Stimulated activated CD8-positive, alpha-beta memory T cell treated with anti-CD3 and anti-CD28 coated beads, Interleukin-7, amount 100 ng/mL, for 1 hour (primary cell): ENCODE measurements at places on chromosomes 4 and X.

- no peak for DNase-seq
Observed at GRCh38 chrX:100625985-100626491, 10.6 kb downstream of the TSPAN6 start.

DNA sequence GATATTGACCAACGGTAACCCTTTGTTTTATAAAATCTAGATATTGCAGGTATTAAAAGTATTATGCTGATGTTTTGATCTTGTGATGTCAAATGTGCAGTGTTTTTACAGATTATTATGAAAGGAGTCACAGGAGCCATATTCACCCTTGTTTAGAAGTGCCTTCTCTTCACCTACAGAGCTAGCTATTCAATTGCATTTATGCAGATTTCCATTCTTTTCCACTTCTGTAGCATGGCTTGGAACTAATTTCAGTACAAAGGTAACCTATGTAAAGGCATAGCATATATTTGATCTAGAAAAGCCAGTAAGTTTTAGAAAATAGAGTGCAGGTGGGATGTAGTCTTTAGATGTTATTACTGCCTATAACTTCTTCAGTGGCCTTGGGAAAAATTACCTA is 176.2 kb downstream of the GABRB1 start:
- no peak for DNase-seq

DNA sequence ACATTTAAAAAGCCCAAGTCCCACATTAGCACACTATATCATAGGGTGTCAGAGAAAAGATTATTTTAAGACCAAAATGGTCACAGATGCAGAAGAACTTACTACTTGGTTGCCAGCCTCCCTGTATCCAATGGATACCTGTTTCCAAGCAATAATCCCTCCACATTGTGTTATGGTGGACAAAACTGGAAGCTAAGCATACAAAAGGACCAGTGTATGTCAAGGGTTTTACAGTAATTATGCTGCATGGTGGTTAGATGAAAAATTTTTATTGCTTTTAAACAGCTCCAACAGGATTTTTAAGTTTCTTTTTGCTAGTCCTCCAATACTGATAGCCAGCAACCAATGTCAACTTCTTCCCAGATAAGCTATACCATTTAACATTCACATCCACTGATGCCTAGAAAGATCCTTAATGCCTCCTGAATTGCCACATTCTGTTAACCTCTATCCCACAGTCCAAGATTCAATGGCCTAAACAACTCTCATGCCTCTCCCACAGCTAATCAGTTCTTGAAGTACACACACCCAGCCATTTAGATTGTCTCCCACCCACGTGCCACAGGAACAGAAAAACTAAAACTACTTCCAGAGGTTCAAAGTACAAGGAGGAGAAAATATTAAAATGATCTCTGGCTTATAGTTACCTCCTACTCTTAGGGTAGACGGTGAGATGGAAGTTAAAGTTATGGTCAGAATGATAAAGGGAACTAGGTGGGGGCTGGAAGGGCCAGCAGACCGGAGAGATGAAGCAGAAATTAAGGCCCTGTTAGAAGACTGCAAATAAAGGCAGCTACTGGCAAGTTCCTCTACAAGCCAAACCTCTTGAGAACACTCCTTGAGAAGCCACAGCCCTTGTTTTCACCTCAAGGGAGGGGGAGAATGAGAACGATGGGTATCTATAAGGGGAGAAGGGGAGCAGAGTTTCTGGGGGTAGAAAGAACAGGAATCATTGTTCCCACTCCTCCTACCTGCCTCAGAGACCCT is 5.5 kb downstream of the MED14 start:
- no peak for DNase-seq

DNA sequence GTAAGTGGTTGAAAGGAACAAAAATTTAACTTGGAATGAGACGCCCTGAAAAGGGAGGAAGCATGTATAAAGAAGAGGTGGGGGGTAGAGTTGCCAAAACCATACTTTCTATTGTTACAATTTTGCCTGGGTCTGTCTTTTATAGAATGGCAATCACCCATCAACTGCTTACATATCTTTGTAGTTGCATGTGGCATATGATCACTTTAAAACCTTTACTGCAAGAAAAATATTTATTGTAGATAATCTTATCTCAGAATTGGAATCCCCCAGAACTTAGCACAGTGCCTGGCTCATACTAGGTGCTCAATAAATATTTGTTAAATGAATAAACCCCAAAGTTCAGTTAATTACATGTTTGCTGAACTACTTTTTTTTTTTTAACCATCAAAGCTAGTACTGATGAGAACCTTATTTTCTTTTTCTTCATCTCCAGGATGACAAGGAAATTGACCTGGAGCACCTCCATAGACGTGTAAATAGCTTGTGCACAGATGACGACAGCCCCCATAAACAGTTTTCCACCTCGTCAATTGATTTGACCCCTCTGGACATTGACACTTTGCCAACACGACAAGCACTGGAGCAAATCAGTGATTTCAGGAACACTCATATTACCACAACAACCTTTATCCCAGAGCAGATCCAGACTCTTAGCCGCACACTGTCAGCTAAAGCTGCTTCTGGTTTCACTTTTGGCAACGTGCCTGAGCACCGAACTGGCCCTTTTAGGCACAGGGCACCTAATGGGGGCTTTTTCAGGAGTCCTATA is 56.7 kb upstream of the ATOH1 start:
- no peak for DNase-seq

- no peak for DNase-seq
Observed at GRCh38 chrX:19839770-19840254, 47.6 kb downstream of the SH3KBP1 start.

DNA sequence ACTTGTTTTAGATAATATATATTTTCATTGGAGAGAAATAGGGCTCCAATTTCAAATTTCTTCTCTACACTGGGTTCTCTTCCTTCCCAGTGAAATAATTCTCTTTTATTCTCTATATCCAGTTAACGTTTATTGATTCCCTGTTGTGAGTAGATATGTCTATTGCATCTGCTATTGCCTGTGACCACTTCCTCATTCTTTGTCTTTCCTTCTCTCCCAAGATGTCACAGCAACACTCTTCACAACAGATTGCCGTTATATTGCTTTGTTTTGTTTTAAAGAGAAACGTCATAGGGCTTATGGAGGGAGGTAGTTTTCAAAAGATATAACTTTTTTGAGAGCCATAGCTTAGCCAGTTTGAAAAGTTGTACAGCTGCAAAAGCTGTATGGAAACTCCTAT is 343.8 kb downstream of the ARHGAP24 start:
- DNase-seq, result no peak

DNA sequence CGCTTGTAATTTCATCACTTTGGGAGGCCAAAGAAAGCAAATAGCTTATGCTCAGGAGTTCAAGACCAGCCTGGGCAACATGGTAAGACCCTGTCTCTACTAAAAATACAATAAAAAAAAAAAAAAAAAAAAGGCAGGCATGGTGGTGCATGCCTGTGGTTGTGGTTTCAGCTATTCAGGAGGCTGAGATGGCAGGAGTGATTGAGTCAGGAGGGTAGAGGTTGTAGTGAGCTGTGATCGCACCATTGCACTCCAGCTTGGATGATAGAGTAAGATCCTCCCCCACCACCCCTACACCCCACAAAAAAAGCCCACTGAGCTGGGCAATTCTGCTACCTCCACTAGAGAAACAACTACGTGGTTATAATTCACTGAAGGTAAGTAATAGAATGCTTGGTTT is 118.8 kb upstream of the PCDH18 start:
- no peak for DNase-seq

- DNase-seq, result no peak
Observed at GRCh38 chr4:16692524-16692923, 205.9 kb downstream of the LDB2 start.

- no peak for DNase-seq
Observed at GRCh38 chrX:11766487-11766886, 8.4 kb downstream of the MSL3 start.

- no peak for DNase-seq
Observed at GRCh38 chr4:152259866-152260265, 276.0 kb downstream of the FBXW7 start.
